ENCODE measurements at places on chromosomes 4 and X.

DNA sequence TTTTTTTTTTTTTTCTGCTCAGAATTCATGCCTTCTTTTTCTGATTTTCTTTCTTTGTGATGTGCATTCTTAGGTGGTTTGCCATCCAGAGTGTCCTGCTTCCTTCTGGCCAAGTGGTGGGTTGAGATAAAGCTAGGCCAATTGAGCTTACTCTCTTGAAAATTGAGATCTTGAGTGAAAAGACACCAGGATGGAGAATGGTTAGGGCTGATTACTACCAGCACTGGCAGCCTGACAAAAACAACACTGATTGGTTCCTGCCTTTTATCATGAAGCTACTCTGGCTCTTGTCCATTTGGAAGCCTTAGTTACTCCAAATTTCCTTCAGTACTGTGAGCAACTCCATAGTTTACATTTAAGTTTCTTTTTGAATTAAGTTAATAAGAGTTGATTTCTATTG lies 404.0 kb downstream of the PPARGC1A start:
- no peak for DNase-seq

GRCh38 chrX:47608130-47608810 lies 11.4 kb downstream of the SYN1 start:
- no peak for DNase-seq

GRCh38 chr4:1056671-1057402 lies 45.4 kb downstream of the FGFRL1 start:
- no peak for DNase-seq

DNA sequence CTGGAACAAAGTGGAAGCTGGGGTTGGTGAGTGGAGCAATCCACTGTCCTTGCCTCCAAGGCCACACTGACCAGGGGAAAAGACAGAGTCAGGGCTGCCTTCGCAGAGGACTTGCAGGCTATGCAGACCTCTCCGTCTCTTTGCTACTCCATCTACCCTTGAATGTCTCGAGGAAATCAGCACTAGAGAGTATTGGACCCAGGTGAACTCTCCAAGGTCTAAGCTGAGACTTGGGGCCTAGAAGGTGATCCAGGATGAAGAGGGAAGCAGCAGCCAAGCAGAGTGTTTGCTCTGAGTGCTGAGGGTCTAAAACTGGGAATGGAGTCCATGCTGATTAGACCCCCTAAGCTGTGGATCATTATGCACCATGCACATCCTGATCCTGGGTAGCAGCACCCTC lies 54.5 kb downstream of the ANXA3 start:
- DNase-seq: no peak

- DNase-seq: no peak
Measured at GRCh38 chr4:55524844-55525571, 21.7 kb downstream of the CLOCK start.

DNA sequence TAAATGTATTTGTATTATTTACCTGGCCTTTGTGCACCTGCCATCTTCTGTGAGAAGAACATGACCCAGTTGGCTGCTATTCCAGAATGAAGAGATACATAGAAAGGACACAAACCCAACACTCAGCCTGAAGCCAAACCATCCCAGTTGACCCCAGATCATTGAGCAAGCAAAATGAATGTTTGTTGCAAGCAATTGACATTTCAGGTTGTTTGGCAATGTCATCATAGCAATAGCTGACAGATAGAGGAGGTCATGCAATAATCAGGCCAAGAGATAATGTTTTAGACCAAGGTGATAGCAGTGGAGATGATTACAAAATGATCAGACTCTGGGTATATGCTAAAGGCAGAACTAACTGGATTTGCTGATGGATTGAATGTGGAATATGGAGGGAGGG lies 71.2 kb upstream of the TMEM164 start:
- DNase-seq: no peak

DNA sequence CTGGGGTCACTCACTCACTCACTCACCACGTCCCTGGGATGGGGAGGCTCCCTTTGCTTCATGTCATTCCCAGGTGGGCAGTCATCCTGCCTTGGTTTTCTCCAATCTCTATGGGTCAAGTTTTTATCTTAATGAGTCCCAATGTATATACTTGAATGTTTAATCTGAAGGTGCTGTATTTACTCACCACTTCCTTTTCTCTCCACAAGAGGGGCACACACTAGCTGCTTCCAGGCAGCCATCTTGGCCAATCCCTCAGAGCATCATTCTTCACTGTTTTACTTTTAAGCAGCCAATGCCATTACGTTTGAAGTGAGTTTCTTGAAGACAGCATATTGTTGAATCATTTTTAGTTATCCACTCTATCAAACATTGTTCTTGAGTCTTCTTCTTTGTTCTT lies 153.4 kb upstream of the ARSJ start:
- no peak for DNase-seq

- DNase-seq: no peak
Measured at GRCh38 chrX:68995386-68995779, 166.6 kb downstream of the EFNB1 start.

GRCh38 chr4:2406406-2406805 lies 12.0 kb downstream of the ZFYVE28 start:
- no peak for DNase-seq

DNA sequence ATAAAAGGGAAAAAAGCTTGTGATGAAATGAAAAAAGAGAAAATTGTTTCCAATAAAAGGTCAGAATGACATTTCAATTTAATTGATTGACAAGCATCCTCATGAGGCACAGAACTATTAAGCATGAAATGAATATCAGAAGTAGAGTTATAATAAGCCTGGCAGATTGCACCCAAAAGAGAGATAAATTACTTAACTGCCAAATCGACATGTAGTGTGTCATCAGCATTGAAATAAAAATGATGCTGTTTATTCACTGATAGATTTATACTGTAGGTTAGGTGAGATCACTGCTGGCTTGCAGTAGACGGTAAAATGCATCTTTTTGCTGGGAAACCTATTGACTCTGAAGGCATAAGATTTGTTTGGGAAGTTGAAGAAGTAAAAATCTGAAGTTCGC lies 507.2 kb downstream of the FSTL5 start:
- DNase-seq: no peak

DNA sequence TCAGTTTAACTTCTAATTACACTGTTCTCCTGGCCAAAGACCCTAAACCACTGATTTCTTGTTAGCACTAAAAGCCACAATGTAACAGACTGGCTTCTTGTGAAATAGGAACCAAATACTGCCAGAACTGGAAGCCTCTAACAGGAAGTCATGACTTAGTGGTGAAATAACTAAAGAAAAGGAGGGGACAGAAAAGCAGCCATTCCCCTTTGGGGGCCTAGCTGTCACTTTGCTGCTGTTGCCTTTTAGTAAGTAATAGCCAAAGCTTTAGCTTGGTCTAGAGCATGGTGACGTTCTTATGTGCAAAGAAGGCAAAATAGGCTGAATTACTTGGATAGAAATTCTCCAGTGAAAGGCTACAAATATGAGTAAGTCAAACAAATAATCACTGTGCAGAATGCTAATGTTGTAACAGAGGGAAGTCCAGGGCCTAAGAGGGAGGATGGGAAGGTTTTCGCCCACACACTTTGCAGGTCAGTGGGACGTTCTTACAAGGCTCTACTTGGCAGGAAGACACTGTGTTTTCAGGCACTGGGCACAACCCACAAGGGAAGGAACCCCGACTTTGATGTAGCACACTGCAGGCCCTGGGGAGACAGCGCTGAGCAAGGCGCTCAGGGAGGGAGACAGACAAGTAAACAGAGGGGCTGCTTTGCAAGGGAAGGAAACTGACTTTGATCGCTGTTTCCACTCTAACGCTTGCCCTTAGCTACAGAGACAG lies 16.7 kb downstream of the GAB3 start:
- no peak for DNase-seq

- no peak for DNase-seq
Measured at GRCh38 chrX:73447311-73447794, 500 bp downstream of the CDX4 start.

DNA sequence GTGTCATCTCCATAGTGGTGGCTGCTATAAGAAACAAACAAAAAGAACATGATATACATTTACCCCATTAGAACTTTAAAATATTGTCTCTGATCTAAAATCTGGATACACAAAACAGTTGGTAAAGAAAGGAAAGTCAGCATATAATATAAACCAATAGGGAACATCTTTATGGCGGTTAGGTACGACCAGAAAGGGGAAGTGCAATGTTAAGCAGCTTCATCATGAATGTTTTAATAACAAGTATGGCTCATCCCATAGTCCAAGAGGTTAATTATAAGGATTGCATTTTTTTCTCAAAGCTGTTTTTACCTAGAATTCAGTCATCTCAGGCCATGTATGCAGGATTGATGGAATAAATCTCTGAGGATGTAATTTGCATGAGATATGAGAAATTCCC lies 1869.7 kb downstream of the PCDH7 start:
- no peak for DNase-seq

- no peak for DNase-seq
Measured at GRCh38 chrX:35380808-35381700, 417.1 kb upstream of the MAGEB16 start.

DNA sequence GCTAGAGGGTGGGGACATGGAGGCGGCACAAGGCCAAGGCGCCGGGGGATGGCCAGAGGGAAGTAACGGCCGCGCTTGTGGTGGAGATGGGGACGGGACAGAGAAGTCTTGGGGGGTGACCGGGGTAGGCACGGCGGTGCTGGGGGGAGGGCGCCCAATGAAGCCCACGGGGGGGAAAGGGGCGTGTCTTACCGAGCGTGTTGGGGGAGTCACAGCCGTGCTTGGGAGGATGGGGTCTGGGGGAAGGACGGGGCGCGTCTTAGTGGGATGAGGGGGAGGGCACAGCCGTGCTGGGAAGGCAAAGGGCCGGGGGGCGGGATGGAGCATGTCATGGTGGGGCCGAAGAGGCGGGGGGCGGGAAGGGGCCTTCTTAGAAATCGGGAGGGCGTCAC lies 952 bp downstream of the ARSD start:
- DNase-seq: no peak

DNA sequence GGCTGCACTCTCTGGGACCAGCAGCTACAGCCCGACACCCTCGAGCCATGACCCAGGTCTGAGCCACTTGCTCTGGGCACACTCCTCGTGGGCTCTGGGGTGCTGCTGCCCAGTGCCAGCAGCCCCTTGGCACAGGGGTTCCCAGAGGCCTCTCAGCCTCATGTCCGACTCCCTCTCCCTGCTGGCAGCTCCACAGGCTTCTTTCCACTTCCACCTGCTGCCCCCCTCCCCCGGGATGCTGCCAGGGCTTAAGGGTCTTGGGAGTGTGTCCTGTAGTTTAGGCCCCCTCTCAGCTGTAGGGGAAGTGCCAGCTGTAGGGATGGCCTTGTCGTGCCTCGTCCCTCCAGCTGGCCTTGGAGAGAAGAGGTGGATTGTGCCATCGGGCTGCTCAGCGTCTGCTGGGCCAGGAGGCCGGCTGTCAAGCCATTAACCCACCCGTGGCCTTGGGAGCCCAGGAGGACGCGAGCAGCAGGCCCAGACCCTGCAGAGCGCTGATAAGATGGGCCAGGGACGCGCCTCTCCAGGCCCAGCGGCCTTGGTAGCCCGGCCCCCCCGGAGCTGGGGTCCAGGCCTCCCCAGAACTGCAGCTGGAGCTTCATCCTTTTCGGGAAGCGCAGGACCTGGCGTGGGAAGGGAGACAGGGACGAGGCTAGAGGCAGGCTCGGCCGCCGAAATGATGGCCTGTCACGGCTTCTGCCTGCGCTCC lies 1.0 kb upstream of the USP27X start:
- DNase-seq: no peak

DNA sequence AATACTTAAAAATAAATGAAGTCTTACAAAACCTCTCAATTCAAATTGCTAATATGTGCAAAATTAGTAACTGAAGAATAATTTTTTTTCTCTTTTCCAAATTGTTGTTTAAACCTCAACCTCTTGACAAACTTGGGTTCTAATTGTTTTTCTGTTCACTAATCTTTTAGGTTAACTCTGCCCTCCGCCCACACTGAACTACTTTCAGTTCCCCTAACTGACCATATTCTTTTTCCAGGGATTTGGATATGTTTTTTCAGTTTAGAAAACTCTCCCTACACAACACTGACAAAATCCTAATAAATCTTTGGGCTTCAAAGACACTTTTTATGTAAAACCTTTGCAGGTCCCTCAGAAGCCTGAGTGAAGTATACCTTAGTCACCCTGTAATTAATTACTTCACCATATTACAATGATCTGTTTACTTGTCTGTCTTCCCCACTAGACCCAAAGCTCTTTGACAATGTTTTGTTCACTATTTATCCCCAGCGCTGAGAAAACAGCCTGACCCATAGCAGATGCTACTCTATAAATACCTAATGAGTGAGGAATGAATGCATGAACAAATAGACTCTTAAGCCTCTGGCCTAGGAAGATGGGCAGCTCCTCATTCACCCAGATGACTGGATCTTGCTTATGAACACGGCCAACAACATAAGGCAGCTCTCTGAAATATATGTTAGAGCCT lies 134.9 kb downstream of the MAML3 start:
- DNase-seq: no peak

DNA sequence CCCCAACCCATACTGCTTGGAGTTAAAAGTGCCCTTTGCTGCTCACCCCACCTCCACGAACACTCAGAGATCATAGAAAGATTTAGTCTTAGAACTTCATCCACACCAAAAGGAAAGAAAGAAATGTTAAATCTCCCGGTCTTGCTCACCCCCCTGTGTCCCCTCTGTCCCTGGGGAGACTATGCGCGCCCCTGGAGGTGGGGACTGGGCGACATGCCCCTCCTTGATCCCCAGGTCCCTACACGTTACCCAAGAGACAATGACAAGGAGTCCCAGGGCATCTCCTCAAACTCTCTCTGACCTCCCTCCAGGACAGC lies 620 bp downstream of the ITM2A start:
- no peak for DNase-seq

DNA sequence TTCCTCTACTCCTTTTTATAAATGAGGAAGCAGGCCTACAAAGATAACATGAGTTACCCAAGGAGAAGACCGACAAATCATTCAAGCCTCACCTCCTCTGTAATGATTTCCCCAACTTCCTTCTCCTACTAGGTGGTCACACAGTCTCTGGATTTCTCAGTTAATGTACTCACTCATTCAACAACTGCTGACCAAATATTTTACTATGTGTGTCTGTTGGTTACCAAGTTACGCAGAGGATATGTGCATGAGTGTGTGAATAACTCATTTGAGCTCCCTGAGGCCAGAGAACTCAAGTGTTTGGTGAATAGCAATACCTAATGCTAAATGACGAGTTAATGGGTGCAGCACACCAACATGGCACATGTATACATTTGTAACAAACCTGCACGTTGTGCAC lies 10.4 kb downstream of the CASK start:
- DNase-seq: no peak

GRCh38 chr4:156173486-156173885 lies 219.8 kb upstream of the CTSO start:
- DNase-seq: no peak

- no peak for DNase-seq
Measured at GRCh38 chr4:153099391-153100140, 104.7 kb upstream of the TRIM2 start.

GRCh38 chrX:109871121-109871888 lies 131.6 kb upstream of the TMEM164 start:
- no peak for DNase-seq

DNA sequence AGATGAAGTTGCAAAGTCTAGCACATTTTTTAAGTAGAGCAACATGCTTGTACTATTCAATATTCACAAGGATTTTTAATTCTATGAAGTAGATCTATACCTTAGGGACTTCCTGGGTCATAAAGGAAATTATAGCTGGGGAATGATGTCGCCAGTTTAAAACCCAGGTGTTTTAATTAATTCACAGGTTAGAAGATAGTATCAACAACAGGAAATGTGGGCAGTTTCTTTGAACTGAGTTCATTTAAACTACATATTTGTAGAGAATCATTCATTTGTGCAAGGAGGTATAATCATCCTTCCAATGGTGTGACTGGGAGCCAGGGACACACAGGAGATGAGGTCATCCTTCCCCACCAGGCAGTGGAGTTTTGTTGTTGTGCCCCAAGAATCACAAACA lies 181.3 kb upstream of the KLF3 start:
- DNase-seq: no peak

GRCh38 chr4:48752726-48753125 lies 27.4 kb downstream of the FRYL start:
- no peak for DNase-seq
